T47D (cell line): ENCODE measurements at places on chromosomes 16 and 17.

DNA sequence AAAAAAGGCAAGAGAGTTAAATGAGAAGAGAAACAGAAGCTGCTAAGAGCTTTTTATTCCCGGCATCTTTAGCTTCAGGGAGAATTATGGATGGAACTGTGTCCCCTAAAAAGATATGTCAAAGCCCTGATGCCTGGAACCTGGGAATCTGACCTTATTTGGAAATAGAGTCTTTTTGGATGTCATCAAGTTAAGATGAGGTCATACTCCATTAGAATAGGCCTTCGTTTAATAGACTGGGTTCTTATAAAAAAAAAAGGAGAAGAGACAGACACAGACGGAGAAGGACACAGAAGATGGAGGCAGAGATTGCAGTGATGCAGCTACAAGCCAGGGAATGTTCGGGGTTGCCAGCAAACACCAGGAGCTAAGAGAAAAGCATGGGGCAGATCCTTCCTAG is 24.6 kb downstream of the CACNG4 start:
- no peak for DNase-seq

DNA sequence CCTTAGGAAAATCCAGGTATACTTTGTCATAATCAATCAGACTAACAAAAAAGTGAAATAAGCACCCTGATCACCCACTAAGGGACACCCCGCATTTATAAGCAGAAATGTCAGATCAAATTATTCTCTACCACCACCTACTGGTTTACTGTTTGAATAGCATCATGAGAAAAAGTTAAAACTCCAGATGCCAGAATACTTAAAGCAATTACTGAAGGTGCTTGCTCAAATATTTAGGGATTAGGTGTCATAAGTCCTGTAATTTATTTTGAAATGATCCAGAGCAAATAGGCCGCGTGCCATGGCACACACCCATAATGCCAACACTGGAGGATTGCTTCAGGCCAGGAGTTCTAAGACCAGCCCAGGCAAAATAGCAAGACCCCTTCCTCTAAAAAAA is 2.3 kb downstream of the TOP2A start:
- peak; percentile 77 for DNase-seq

GRCh38 chr17:20299013-20299412 is 168.3 kb downstream of the LGALS9B start:
- DNase-seq, result no peak

GRCh38 chr16:81495321-81496234 is 51.0 kb downstream of the CMIP start:
- no peak for DNase-seq

GRCh38 chr16:51431517-51432241 is 280.6 kb upstream of the SALL1 start:
- no peak for DNase-seq

DNA sequence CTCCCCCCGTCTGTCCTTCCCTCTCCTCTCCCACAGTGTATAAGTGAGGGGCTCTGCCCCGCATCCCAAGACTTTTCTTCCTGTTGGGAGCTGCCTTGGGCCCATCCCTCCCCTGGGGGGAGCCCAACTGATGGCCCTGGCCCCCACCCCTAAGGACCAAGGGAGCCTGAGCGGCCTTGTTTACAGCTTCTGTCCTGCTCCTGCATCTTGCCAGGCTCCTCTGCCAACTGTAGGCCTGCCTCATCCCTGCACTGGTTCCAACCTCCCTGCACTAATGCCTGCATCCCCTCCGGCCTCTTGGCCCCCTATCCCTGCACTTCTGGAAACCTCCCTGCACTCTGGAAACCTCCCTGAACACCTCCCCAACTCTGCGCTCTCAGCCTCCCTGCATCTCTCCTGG is 1.4 kb upstream of the PAGR1 start:
- no peak for DNase-seq

- no peak for DNase-seq
Observed at GRCh38 chr17:65876985-65877384, 314.9 kb downstream of the CEP112 start.

DNA sequence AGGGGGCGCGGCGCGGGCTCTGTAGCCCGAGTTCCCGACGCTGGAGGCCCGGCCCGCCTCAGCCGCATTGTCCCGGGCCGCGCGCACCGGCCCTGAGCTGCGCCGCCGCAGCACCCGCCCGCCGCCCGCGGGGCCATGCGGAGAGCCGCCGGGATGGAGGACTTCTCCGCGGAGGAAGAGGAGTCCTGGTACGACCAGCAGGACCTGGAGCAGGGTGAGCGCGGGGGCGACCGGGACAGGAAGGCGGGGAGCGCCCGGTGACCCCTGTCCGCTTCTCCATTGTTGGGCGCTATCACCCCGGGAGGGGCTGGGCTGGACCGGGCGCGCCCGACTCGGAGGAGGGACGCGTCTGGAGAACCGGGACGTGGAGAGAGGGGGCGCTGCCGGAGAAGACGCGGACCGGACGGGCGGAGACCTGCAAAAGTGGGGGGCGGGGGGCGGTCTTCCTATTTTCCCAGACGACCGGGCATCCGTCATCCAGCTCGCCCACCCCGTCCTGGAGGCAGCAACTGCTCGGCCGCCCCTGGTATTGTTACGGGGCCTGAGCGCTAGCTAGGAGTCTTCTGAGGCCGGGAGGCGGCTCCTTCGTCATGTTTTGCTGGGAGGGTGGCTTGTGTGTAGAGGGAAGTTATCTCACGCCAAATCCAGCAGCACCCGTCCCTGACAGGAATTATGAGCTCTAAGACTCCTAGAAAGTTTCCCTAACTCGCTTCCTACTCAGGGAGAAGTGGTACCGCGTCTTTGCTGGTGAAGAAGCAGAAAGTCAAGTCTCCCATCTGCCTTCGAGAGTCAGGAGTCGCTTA is 678 bp downstream of the CDR2L start:
- DNase-seq, result no peak

DNA sequence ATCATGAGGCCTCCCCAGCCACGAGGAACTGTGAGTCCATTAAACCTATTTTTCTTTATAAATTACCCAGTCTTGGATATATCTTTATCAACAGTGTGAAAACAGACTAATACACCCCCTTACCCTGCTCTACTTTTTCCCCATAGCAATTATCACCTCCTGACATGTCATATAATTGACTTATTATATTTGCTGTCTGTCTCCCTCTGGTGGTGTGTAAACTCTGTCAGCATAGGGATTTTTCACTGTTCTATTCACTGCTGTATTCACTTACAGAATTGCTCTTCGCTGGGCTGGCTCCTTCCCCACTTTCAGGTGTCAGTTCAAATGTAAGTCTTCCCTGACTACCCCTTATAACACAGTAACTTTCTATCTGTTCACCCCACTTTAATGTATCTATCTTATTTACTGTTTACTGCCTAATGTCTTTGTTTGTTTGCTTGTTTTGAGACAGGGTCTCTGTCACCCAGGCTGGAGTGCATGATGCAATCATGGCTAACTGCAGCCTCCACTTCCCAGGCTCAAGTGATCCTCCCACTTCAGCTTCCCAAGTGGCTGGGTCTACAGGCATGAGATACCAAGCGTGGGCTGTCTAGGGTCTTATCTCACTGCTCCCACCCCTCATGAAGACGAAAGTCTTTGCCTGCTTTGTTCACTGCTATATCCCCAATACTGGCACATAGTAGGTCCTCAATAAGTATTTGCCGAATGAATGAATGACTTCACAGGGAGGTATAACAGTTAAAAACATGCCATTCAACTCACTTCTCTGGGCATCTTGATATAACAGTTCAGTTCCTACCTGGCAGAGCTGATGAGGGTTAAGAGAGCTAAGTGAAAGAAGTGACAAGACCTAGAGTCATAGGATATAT is 52.4 kb upstream of the CDH3 start:
- DNase-seq, result peak; percentile 64

DNA sequence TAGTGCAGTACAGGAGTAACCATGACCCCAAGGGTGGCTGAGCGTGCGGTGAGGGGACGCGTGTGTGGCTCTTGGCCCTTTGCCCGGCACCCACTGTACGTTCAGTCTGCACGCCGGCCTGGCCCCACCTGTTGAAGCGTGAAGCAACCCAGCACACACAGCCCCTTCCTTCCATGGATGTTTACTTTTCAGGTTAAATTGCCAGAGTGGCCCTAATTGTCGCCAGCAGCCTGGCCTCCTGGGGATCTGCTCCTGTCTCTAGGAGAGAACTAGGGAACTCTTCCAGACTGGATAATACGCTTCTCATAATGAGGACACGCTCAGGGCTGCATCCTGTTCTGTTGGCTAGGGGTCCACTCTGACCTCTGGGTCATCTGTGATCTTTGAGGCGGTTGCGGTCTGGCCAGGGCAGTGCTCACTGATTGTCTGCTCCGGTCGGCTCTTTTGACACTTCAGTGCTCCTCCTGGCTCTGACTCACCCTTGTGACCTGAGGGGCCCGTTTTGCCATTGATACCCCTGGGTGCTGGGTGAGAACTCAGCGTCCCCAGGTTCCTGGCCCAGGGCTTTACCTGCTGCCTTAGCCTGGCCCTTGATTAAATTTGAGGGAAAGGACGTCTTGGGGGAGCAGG is 27.7 kb downstream of the TPSG1 start:
- no peak for DNase-seq

- no peak for DNase-seq
Observed at GRCh38 chr16:56998352-56998751, 9.0 kb downstream of the NLRC5 start.

DNA sequence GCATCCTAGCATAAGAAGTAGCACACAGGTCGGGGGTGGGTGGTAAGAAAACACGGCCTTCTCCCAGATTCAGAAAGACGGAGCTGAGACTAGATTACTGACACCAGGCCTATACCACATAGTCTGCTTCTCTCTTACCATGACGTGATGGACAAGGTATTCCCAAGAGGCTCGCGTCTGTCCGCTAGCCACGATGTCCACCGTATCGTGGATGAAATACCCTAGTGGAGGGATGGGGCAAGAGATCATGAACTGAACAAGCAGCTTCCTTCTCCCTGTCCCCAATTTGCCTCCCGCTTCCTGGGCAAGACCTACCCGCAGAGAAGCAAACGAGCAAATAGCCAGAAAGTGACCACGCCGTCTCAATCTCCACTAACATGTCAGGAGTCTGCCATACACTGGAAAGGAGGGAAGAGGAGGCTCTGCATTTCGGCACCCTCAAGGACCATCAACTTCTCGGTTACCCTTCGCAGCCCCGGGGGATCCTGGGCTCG is 820 bp downstream of the TLCD1 start:
- DNase-seq, result no peak

GRCh38 chr17:7789131-7789530 is 44.9 kb upstream of the KDM6B start:
- DNase-seq, result no peak
